Stimulated activated CD4-positive, alpha-beta T cell treated with anti-CD3 and anti-CD28 coated beads, Interleukin-2, amount 100 ng/mL, for 24 hours (primary cell): ENCODE measurements at places on chromosomes 6 and 20.

DNA sequence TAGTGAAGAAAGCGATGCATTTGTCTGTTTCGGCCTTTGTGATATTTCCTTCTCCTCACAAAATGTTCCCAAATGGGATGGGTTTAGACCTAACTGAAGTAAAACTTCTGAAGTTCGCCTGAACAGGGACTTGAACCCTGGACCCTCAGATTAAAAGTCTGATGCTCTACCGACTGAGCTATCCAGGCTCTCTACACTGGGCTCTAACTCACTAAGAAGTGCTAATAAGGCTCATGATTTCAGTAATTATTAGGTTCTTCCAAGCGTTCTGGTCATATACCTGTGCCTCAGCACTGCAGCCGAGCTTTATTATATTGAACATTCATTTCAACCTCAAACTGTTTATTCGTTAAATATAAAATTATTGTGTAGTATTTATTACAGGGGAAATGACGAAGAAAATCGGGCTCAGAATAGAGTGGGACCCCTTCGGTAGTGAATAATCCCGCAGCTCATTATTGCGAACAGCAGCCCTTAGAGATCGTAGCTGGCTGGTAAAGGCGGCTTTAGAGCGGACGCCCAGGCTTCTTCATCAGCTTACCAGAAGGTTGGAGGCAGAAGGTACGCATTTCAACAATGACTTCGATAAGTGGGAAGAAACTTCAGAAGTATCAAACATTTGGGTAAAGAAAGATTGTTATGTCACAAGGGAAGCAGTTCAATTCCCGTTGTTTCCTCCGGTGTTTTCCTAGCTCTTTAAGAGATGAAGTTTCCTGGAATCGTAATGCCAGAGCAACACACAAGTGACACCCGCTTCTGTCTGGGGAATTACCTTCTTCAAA lies 119.0 kb upstream of the ZNF184 start:
- DNase-seq: no peak

DNA sequence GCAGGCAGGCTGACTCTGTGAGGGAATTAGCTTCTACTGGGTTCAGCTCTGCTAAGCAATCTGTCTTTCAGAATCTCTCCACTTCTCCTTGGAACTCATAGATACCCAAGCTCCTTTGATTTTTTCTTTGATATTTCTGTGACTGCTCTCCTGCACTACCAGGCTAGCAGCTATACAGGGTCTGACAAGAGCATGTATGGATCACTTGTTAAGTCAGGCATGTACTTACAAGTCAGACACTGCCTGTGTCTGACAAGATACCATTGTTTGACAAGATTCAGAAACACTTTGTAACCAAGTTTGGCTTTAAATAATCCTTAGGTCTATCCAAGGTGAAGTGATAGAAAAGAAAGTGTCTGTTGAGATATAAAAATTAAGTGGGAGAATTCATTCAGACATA lies 79.5 kb downstream of the SESN1 start:
- no peak for DNase-seq

DNA sequence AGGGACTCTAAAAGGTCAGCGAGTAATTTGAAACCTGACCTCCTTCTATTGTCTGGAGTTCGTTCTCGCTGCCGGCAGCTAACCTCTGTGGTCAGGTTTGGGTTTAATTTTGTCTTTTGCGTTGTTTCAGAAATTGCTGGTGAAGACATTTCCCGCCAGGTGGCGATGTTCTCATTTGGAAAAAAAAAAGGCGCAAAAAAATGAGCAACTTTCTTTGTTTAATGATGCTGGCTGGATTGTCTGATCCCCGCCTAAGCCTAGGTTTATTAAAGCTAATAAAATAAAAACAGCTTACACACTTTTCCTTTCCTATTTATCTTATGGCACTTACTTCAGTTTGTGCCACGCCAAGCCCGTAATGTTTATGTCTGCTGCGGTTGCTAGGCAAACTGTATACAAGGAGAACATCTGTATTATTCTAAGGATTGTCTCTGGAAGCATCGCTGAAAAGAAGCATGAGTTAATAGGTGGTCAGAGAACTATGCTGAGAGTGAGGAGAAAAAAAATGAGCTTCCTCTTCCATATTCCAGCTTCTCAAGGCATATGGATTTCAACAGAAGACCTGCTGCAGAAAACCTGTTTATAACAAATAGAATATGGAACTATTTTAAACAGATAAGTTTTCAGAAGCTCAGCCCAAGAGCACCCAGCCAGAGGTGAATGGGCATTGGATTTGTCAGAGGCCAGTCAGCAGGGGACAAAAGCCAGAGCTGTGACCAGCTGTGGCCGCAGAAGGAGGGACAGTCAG lies 205.7 kb downstream of the DOK5 start:
- peak; percentile 17 for DNase-seq

DNA sequence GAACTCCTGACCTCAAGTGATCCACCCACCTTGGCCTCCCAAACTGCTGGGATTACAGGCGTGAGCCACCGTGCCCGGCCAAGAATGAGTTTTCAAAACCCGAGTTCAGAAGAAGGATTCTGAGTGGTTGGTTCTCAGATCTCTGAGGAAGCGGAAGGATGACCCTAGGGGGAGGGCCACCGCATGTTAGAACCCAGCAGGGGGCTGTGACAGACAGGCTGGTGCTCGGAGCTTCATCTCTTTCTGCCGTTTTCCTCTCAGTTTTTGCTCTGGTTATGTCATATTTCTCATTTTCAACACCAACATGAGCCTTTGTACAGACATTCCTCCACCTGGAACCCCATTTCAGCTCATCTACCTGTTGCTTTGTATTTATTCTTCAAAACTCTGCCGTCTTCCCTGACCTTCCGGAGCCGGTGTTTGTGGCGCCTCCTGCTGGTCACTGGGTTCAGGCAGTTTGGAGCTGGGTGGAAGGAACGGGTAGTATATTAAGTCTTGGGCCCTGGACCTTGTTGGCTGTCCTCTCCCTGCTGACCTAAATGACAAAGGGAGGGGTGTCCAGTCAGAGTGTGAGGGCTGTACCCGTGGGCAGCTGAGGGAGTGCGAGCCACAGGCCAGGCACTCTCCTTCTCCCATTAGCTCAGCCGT lies at the start of gene DEFB123:
TSS of gene DEFB123 (plus strand) at position 621 of the 648 bp plus-strand sequence. CDS start 67 bp downstream, outside the sequence.
- peak; percentile 19 for DNase-seq

GRCh38 chr20:45967551-45968080 lies 4.4 kb downstream of the ZNF335 start:
- no peak for DNase-seq

- no peak for DNase-seq
Measured at GRCh38 chr6:137832110-137832509, 34.9 kb upstream of the TNFAIP3 start.

- DNase-seq: no peak
Measured at GRCh38 chr6:110329348-110329713, 28.8 kb downstream of the METTL24 start.

GRCh38 chr6:56695702-56696101 lies 53.0 kb upstream of the DST start:
- DNase-seq: no peak

GRCh38 chr6:130026859-130027258 lies 8.5 kb downstream of the L3MBTL3 start:
- DNase-seq: no peak

DNA sequence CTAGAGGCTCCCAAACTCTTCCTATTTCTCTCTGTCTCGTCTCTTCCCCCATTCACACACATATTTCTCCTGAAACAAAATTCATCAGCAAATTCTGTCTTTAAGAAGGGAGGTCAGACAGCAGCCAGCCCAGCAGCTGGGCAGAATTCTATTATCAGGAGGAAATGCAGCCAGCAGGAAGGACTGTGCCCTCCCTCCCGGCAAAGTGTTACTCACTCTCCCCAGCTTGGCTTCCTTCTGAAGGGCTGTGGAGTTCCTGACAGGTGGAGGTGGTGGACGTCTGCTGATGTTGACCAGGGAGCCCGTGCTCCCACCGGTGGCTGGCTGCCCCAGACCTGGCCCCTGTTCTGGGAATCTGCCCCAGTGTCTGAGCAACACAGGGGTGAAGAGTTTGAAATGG lies 37.3 kb downstream of the KCNB1 start:
- DNase-seq: no peak

DNA sequence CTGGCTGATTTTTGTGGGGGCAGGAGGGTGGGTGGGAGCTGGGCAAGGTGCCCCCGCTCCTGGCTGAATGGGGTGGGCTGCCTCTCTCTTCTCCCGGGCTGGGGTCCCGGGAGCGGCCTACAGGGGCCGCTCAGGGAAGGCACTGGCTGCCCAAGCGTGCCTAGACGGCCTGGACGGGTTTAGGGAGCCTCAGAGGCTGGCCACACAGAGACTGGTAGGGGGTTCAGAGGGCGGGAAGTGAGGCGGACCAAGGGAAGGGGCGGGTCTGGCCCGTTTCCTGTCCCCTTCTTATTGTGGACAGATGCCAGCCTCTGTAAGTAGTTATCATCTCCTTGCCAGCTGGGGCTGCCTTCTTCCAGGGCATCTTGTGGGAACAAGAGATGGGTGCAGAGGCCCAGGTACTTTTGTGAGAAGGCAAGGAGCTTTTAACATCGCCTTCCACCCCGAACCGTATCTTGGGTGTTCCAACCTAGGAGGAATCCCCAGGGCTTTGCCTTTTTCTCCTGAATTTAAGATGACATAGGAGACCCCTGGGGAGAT lies 437 bp downstream of the CD40 start:
- no peak for DNase-seq

DNA sequence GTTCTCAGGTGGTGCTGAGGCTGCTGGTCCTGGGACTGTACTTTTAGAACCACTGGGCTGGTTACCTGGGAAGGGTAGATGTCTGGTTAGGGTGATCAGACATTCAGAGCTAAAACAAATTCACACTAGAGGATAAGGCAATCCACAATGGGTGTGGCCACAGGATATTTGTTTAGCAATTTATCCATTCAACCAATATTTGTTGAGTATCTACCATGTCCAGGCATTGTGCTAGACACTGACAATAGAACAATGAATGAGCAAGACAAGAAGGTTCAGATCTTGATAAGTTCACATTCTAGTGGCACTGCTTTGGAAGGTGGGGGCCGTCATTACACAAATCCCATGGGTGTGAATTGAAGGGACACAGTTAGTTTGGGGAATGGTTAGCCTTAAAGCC lies 131.7 kb downstream of the BCAS1 start:
- no peak for DNase-seq

GRCh38 chr6:5132731-5133130 lies 47.6 kb downstream of the PPP1R3G start:
- DNase-seq: no peak

- DNase-seq: peak; percentile 46
Measured at GRCh38 chr6:53793318-53794136, 1.3 kb upstream of the LRRC1 start.

- no peak for DNase-seq
Measured at GRCh38 chr20:47108994-47109393, 214.4 kb downstream of the EYA2 start.

DNA sequence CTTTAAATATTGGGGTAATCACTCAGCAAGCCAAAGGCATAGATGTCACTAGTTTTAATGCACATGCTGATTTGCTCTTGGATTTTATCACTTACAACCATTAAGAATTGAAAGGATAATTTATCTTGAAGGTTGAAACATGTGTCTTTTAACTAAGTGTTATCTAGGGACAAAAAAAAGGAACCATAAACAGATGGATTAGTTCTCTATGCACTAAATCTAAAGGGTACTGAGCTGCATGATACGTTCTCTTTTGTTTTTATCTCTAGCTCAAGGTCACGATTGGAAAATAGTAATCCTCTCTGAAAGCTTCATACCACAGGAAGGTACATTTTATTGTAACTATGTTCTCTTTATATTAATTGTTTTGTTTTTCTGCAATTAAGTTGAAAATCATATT lies 1426.6 kb downstream of the GRIK2 start:
- DNase-seq: no peak

GRCh38 chr20:32155017-32155981 lies 45.8 kb downstream of the TM9SF4 start:
- peak; percentile 43 for DNase-seq

GRCh38 chr20:18728165-18728869 lies 85.3 kb upstream of the SCP2D1 start:
- no peak for DNase-seq

- DNase-seq: no peak
Measured at GRCh38 chr6:97038437-97038836, 113.9 kb downstream of the KLHL32 start.

GRCh38 chr6:170369403-170369802 lies 62.8 kb downstream of the FAM120B start:
- DNase-seq: no peak

- no peak for DNase-seq
Measured at GRCh38 chr6:14349507-14349906, 231.9 kb downstream of the CD83 start.

DNA sequence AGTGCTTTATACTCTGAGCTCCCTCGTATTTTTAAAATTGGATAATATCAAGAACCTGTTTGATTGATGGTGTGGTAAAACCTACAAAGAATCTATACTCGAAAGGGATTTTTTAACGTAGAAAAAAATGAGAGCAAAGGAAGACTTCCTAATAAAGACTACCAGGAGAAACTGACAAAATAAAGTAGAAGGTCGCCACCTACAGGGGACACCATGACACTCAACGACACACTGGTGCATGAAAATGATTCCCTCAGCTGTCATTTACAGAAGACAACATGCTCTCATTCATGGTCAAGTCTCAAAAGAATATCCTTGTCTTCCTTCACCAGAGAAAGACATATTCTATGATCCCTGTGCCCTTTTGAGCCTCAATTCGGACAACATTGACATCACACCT lies 10.1 kb upstream of the NHSL1 start:
- peak; percentile 35 for DNase-seq

GRCh38 chr6:80638213-80639055 lies 532.0 kb downstream of the BCKDHB start:
- no peak for DNase-seq

DNA sequence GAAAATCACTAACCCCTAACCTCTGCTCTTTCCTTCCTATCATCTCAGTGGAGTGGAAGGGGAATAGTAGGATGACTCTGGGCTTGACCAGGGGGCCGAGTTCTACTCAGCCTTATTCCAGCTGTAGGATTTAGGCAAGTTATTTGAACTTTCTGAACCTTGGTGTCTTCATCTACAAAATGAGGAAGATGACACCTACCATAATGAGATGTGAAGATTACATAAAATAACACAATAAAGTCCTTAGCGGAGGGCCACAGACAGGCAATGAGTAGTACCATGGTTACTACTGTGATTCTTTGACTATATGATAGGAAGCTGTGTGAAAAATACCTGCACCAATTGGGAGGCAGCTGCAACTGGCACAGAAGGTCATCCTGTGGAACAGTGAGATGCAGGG lies 53.6 kb upstream of the PIM1 start:
- DNase-seq: no peak

GRCh38 chr20:2455771-2456497 lies 14.7 kb downstream of the SNRPB start:
- DNase-seq: no peak

GRCh38 chr6:144159223-144159622 lies 8.9 kb downstream of the STX11 start:
- DNase-seq: no peak

- no peak for DNase-seq
Measured at GRCh38 chr6:74507649-74508048, 698.2 kb downstream of the COL12A1 start.
